ENCODE measurements at places on chromosomes 16 and 17.

DNA sequence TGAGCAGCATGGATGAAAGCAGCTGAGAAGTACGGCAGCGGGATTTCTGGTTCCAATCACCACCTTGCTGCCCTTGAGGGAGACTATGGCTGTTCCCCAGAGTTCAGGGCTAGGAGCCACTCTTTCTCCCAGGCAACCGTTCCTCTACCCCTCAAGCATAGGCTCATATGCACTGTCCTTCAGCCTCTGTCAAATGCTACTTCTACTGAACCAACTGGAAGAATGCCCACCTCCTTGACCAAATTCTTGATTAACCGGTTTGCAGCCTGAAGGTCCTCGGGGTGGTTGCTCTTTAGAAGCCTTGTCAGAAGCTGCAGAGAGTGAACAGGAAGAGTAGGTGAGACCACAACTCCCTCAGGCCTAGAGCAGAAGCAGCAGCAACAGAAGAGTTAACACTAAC is 23.8 kb downstream of the GGA2 start:
- no peak for DNase-seq

- no peak for DNase-seq
These were observed 133.3 kb downstream of the PARN start for GRCh38 chr16:14496786-14497185.

- no peak for DNase-seq
These were observed 387.5 kb upstream of the HSBP1 start for GRCh38 chr16:83420206-83420760.

GRCh38 chr17:3710951-3711383 is 12.7 kb upstream of the HASPIN start:
- DNase-seq: peak; percentile 69

- no peak for DNase-seq
These were observed 107.8 kb downstream of the CYB561 start for GRCh38 chr17:63338272-63338671.

DNA sequence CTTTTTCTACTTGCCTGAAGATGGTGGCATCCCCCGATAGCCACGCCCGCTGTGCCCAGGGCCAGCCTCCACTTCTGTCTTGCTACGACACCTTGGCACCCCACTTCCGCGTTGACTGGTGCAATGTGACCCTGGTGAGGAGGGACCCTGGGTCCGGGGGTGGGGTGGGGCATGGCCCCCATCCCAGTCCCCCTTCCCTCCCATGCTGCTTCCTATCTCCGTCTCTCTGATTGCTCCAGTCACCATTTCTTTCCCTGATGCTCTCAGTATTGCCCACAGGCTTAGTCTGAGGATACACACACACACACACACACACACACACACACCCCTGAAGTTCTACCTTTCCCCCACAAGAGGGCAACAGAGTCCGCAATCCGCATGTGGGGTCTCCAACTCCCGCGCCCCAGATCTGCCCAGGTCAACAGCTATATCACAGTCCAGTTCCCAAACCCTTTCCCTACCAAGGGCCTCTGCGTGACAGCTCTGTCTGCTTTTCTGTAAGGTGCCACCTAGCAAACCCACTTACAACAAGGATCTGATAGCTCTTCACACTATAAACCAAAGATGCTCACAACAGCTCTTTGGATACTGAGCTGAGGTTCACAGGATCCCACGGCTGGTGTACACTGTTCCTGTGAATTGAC is 3.4 kb downstream of the SGCA start:
- peak; percentile 57 for DNase-seq

DNA sequence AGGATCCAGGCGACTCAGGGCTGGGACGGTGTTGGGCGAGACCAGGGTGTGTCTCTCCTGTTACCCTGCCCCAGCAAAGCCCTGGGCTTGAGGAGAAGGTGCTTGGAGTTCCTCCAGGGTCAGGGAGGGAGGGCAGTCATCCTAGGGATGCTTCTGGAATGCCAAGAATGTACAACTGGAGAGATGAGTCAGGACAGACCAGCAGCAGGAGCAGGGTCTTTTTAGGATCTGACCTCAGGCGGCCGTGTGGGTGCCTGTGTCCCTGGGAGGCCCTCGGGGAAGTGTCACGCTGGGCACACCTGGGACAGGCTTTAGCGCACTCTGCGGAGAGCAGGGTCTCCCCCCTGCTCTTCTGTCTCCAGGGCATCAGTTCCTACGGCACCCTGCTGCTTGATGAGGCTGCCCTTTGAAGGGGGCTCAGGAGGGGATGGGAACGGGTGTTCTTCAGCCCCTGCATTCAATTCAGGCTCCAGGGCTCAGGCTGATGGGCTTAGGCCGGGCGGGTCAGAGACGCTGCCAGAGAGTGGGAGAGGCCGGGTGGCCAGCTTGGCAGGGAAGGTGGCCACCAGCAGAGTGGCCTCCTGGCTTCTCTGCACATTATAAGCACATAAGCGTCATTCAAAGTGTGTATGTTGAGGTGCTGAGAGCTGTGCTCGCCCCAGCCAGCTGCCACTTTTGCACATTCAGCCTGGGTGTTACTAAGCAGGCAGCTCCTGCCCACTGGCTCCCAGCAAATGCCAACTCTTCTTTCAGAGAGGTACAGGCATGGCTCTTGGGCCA is 8.4 kb upstream of the MTSS2 start:
- no peak for DNase-seq

DNA sequence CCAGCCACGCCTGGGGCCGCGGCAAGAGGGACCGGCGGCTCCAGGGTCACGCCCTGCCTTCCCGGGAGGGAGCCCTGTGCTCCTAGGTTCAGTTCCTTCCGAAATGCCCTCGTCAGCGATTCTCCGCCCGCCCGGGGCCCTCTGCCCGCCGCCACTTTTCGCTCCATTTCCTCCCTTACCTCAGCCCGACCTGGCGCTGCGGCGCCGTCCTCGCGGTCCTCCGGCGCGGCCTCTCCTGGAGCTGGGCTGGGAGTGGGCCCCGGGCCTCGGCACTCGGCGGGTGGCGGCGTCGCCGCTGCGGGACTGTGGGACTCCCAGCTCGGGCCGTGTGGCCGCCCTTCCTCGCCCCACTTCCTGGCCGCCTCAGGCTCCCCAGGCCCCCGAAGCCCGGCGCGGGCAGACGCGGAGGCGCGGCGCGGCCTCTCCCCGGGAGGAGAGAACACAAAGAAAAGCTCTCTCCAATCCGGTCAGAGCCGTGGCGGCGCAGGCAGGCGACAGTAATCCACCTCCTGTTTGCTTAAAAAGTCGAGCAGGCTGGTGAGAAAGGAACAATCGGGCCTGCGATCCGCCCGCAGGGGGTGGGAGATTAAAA is 1.6 kb downstream of the BAHCC1 start:
- peak; percentile 49 for DNase-seq

- peak; percentile 34 for DNase-seq
These were observed 3.6 kb upstream of the ZNF652 start for GRCh38 chr17:49365667-49366066.

GRCh38 chr17:75720656-75721462 is at the start of gene ITGB4:
TSS of gene ITGB4 (plus strand) at chr17:75721459. CDS start at chr17:75724704, 3,245 bp downstream.
- peak; percentile 53 for DNase-seq

DNA sequence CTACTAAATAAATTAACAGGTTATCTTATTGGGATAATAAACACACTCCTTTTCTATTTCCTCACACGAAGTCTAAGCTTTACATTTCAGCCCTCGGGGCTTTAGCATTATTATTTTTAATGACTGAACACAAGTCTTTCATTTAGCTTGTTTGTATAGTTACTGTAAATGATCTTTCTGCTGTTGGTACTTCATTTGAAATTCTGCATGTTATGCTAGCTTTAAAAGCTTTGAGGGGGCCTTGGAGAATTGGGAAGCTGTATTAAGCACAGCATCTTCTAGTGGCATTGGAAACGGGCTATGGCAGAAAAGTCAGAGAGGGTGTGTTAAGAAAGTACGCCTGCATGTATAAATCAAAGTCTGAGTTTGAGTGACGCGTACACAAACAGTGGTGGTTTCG is 243.7 kb downstream of the FTO start:
- DNase-seq: no peak

GRCh38 chr16:86343796-86344585 is 166.3 kb upstream of the FOXF1 start:
- no peak for DNase-seq

DNA sequence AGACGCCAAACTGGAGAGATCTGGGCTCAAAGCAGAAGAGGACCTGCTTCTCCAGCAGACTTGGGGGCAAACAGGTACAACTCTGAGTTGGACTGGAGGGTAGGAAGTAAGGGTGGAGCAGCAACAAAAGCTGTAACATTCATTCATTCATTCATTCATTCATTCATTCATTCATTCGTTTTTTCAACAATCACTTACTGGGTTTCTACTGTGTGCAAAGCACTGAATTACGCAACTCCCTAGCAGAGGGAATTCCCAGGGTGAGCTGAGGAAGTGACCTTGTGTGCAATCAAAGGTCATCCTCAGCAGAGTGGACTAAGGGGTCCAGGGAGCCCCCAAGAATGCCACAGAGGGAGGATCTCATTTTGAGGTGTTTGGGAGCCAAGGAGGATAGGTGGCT is 231.1 kb upstream of the SDK2 start:
- DNase-seq: no peak

- DNase-seq: no peak
These were observed 8.3 kb downstream of the WSCD1 start for GRCh38 chr17:6078458-6078871.

GRCh38 chr17:47013341-47013740 is 34.3 kb upstream of the RPRML start:
- DNase-seq: no peak

DNA sequence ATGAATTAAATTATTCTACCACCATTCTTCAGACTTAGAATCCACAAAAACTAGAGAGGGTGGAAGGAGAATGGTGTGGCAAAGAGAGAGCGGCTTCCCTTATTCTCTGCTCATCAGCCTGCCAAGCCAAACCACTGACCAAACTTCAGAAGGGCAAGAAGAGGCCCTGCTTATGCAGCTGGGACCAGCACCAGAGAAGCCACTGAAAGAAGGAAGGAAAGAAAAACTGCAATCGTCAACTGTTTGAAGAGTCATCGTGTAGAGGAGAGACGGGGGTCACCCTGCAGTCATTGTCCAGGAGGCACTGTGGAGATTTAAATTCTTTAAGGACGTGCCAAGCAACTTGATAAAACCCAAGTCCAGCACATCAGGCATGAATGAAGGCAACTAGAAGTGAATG is 15.6 kb downstream of the PMP22 start:
- no peak for DNase-seq

- no peak for DNase-seq
These were observed 55.0 kb upstream of the ATP2A3 start for GRCh38 chr17:4019275-4019674.

DNA sequence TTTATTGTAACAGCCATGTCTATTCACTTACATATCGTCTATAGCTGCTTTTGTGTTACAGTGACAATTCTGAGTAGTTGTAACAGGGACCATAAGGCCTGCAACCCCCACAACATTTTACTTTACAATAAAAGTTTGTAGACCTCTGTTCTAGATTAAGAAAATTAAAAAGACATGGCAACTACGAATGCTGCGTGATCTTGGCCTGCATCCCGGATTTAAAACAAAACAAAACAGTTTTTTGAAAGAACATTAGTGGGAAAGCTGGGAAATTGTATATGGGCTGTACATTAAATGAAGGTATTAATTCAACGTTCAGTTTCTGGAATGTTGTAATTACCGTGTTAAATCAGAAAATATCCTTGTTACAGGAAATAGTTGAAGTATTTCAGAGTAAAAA is 64.1 kb downstream of the RMI2 start:
- no peak for DNase-seq

DNA sequence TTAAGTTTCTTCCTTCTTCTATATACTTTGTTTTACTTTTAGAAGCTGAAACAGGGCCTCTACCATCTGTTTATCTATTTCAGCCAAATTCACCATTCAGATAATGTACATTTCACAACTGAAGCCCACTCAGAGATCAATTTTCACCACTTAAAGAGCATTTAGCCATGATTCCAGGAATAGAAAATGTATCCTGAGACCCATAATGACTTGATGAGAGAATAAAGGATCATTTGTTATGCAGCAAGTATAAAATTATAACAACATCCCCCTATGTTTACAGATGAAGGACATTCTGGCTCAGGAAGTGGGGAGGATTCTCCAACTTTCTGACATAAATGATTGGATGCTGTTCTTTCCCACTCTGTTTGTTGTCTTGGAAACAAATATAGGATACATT is 962.1 kb upstream of the EEF2KMT start:
- DNase-seq: no peak

- no peak for DNase-seq
These were observed 22.0 kb upstream of the IL4R start for GRCh38 chr16:27291722-27292240.

GRCh38 chr16:54787045-54787444 is 143.6 kb upstream of the IRX5 start:
- DNase-seq: no peak

All from stimulated activated naive CD8-positive, alpha-beta T cell treated with anti-CD3 and anti-CD28 coated beads, Interleukin-15, Interleukin-2, amounts not matched to agents 100 U/mL and 50 U/mL, for 24 hours (primary cell).